Testis (tissue), 5 donors: ENCODE measurements at places on chromosomes 2 and 18. TPM values are rescaled to one million over a fixed set of nuclear protein-coding genes. Genes with fewer than 3 reads are reported as not detected.

Gene FRZB
- 8.4 TPM for total RNA-seq

DNA sequence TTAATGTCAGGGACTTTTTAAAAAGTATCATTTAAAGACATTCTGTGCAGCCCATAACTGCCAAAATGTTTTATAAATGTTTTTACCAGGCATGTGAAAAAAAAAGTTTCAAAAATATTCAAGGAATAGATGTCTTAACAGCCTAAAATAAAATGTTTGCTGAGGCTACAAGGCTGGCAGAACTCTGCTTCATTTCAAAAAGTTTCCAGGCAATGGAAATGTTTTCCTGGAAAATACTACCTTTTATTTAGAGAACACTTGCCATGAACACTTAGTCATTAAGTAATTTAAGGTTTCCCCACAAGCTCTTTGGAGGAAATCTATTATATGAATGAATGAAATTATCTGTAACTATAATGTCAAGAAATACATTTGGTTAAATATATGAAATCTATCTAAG lies 68.8 kb downstream of the THADA start:
- DNase-seq: no peak

GRCh38 chr2:2523461-2524347 lies 192.6 kb upstream of the MYT1L start:
- DNase-seq: no peak

Gene SULT1C2
- 0.43 TPM for total RNA-seq

DNA sequence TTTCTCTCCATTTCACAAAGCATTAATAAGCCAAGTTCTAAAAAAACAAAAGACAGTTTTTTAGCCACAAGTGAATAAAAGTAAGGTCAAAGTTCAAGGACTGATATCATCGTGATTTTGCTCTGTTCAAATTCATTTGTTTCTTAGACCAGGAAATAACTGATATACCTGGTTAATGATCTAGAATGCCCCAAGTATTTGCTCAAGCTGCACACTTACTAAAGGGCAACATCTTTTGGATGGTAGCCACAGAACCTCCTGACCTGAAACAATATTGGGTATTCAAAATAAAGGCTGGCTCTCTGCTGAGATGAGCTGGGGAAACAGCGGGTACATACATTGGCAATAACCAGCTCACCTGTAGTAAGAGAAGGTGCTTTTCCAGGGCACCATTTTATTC lies 314.7 kb upstream of the LYPD1 start:
- DNase-seq: no peak

- DNase-seq: no peak
Measured at GRCh38 chr2:113698892-113699447, 57.5 kb downstream of the SLC35F5 start.

Gene AQP12A
- not detected for total RNA-seq

GRCh38 chr18:62335494-62335893 lies 10.4 kb downstream of the TNFRSF11A start:
- no peak for DNase-seq
